ENCODE measurements at places on chromosomes 12 and 14.

GRCh38 chr12:110743571-110744093, 941 bp upstream of the PPP1CC start:
- no peak for DNase-seq

DNA sequence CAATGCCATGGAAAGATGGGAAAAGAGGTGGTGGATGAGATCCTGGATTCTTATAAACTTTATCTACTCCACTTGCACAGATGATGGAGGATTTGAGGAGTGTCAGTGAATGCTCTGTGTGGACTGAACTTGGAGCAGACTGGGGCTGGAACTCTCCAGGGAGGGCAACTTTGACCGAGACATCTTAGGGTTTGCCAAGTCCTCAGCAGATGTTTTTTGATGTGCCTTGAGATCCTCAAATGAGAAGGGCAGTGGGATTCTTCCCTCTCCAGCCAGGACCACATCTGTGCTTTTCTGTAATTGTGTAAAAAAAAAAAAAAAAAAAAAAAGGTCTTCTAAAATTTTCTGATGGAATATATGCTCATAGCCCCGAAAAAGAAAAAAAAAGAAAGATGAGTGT, 23.0 kb upstream of the MYL2 start:
- no peak for DNase-seq

DNA sequence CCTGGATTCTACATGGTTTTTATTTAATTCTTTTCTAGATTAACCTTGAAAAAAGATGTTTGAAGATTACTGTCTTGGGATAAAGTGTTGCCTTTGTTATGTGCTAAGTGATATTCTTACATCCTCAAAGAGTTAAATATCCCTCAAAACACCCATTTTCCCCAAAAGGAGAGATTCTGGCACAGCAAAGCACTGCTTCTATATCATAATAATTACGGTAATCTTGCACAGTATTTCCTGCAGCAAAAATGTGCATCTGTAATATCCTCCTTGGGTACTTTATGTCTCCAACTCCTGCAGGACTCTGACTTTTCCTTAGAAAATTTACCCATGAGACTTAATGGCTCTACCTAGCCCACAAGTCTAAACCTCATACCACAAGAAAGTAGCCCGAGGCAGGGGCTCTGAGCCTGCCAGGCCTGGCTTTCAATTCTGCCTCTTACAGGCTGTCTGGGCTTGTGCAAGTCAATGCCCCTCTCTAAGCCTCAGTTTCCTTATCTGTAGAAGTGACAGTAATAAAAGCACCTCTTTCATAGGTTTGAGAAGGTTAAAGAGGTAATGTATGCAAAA, 45.8 kb downstream of the SVOP start:
- no peak for DNase-seq

DNA sequence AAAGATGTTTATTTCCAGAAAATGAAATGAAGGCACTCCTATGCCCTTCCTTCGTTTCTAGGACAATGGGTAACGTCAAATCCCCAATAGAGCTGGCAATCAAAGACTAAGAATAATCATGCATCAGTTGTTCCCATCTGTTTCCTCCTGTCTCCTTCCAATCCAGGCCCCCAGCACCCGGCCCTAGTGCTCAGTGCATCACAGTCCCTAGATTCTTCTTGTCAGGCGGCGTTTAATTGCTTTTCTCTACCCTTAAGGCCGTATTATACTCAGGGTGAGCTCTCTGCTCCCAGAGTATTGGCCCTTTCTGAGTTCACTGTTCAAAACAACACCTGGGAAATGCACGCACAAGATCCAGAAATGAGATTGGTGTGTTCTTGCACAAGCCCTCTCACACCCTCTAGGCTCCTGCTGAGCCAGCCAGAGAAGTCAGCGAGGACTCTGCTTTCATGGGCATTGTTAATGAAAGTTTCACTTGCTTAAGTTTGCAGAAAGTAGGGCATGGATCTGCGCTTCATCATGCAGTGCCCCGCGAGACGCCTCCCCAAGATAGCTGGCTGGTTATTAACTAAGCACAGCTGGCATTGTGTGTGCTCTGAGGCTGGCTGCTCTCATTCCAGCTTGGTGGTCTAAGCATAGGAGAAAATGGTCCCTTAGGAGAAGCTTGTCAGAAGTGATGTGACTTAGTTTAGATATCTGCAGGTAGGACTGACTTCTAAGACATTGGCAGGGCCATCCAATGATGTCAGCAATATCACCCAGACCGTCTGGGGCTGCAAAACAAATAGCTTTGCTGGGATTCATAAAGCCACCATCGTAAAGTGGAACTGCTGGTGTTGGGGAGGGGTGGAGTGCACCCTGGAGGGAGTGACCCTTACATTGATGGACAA, 28.7 kb downstream of the CRACR2A start:
- no peak for DNase-seq

GRCh38 chr12:49952391-49953055, 2.0 kb downstream of the AQP2 start:
- DNase-seq, result no peak

DNA sequence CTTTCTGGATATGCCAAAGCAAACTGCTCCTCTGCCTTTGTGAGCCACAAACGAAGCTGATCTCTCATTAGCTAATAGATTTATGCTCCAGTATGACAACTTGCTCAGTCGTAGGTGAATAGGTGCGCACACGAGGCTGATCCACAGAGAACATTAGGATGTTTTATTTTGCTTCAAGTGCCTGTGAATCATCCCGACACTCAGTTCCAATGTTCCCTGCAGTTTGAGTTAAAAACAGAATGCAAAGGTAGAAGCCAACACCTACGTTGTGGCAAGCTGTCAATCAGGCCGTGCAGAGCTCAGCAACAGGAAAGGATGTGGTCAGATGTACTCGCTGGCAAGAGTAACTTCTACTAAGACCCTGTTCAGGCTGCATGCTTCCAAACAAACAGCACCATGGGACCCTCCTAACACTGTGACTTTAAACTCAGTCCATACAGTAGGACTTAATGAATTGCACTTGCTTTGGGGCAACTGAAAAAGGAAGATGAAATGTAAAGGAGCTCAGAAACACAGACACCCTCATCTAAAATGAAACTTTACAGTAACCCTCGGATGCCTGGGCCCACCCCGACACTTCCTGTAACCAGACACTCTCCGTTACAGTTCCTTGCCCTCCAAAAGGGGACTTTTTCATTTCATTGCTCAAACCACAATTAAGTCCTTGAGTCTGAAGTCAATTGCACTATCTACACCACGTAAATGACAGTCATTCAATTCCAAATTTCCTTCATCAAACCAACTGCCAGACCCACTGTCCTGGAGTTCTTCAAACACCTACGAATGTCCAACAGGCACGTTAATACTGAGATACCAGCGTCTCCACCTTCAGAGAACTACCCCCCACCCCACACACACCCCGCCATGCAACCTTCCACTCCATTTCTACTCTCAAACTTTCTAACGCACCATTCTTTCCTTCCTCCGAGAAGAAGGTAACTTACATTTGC, 1.6 kb downstream of the CCDC88C start:
- DNase-seq, result no peak

- peak; percentile 72 for DNase-seq
These were observed 56.8 kb downstream of the DUSP16 start for GRCh38 chr12:12505544-12506495.
